ENCODE measurements at places on chromosomes 4 and X.

DNA sequence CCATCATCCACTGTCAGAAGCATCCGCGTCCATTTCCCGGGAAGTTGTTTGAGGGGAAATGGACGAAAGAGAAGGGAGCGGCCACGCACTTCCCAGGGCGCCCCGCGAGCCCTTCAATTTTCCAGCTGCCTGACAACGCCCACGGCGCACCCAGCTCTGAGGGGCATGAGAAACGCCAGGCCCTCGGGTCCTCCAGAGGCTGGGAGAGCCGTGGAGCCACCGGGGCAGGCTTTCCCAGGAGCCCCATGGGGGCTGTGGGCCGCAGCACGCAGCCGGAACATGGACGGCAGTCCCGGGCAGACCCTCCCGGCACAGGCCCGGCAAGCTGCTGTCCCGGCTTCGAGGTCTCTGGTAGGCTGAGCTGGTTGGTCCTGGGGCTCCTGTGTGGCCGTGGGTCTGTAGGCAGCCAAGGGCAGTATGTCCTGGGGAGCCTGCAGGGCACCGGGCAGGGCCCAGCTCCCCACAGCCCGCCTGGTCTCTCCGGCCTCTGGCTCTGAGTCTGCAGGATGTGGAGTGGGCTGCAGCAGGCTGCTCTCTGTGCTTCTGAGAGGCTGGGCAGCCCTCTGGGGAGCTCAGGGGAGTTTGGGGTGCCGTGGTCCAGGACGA lies 115.2 kb downstream of the FAM53A start:
- no peak for DNase-seq

DNA sequence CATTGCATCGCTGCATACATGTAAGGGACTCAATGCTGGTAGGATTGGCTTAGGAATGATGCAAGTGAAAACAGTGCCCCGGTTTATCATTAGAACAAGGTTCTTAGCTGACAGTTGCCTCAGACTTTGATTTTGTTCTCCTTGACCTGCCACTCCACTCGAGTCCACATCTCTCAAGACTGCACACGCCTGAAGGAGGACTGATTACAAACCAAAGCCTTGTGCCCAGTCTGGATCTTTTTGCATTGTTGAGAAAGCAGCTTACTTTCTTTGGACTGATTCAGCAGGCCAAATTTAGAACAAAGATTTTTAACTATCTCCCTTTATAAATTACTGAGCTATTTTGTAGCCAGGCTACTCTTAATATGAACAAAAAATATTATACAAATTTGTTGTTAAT lies 125.6 kb downstream of the PTTG2 start:
- no peak for DNase-seq

- no peak for DNase-seq
These were observed 41.8 kb upstream of the STOX2 start for GRCh38 chr4:183863155-183863825.

DNA sequence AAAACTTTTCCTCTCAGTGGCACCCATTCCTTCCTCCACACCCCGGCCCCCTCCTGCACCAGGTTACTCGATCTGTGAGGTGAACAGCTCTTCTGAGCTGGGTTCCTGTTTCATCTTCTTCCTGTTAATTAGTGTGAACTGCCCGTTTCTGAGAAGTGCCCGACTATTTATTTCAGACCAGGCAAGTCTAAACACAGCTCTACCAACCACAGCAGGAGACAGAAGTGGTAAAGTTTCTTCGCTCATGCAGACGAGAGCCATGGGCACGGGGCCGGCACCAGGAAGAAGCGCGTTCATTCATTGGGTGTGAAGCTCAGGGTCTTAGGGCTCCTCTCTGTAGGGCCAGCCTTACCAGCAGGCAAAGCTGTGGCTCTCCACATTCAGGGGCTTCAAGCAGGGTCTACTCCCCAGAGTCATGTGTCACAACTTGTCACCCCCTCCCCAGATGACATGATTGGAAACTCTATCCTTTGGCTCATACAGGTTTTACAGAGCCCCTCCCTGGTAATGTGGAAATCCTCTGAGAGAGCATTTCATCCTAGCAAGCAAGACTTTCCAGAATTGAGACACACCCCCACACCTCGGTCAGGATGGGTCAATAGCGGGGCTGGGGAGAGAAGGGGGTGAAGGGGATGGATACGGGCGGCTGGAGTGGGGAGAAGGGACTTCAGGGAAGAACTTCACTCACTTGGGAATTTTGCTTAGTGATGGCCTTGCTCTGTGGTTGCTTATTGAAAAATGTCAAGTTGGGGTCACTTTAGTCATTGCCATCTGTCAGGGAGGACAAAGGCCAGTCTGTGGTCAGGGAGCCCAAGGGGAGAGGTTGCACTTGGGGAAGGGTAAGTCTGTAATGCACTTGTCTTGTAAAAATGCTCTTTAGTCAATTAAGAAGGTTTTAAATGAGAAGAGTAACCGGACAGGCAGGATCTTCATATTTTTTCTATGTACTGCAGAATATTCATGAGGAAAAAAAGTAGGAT lies 121.6 kb upstream of the TRIM2 start:
- DNase-seq, result peak; percentile 33

DNA sequence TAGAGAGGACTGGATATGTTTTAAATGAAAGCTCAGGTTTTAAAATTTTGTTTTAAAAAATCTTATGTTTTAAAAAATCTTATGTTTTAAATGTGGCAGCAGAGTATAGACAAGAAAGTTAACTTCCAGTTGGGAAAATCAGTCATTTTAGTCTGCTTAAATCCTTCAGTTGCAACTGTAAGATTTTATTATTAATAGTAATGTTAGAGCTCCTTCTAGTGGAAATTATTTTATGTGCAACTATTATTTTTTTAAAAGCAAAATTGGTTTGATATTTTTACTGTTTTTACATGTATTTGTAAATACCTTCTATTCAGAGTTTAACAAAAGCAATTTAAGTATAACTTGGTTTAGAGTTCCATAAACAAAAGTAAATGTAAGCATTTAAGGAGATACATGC lies 8.5 kb upstream of the NUDT6 start:
- DNase-seq, result peak; percentile 44

- DNase-seq, result no peak
These were observed 26.9 kb upstream of the GJB1 start for GRCh38 chrX:71195964-71196649.

GRCh38 chrX:24658421-24658820 lies 11.3 kb upstream of the PCYT1B start:
- no peak for DNase-seq

DNA sequence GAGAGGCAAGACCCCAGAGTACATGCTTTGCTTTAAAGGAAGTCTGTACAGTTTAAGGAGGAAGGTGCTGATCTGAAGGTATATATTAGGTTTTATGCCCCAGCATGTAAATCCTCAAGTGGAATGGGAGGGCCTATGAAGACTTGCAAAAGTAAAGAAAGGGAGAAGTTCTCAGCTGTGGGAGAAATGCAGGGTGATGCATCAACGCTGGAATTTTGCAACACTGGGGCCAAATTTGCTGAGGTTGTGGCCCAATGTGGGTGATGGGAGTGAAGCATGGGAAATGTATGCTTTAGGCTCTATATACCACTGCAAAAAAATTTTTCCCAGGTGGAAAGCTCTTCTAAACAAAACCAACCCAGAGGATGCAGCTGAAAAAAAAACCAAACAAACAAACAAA lies 33.8 kb upstream of the GPR174 start:
- no peak for DNase-seq

DNA sequence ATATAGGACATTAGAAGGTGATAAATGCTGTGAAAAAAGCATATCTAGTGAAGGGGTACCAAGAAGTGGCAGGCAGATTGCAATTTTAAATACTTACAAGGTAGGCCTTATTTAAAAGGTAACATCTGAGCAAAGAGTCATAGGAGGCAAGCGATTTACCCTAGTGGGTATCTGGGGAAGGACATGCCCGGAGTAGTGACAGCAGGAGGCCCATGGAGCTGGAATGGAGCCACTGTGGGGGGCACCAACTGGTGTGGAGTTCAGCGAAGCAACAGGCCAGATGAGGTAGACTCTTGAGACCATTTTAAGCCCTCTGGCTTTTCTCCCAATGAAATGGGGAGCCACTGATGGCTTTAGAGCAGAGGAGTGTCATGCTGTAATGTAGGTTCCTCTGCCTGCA lies 37.3 kb downstream of the SEC24D start:
- DNase-seq, result no peak

- DNase-seq, result no peak
These were observed 3.2 kb downstream of the GSX2 start for GRCh38 chr4:54103190-54103574.

GRCh38 chrX:142084611-142085010 lies 120.5 kb downstream of the MAGEC2 start:
- no peak for DNase-seq

All from erythroblast (primary cell).